Cerebellum (tissue), 4 donors: ENCODE measurements at places on chromosomes 3 and 15.

- no peak for DNase-seq
Observed at GRCh38 chr15:25863111-25863967, at the start of gene ATP10A. Gene ATP10A, minus strand, starts transcription at chr15:25863327. Its CDS starts 231 bp downstream, at chr15:25863096.

- DNase-seq, result no peak
Observed at GRCh38 chr3:17232442-17232841, 347.7 kb downstream of the PLCL2 start.

- DNase-seq, result no peak
Observed at GRCh38 chr15:80967991-80968510, 21.6 kb downstream of the MESD start.

DNA sequence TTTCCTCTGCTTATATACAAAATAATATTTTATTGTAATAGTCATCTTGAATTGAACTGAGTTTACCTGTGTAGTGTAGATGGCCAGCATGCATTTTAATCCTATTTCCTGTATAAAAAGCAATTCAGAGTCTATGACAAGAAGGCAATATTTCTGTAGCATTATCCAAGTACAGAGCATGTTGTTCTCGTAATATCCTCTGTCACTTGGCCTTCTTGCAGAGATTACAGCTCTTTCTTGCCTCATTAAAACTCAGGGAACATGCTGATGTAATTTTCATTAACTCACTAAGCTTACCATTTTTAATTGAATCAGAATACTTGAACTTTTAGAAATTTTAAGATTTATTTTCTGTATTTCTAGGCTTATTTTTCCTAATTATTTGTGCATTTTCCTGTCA is 203.3 kb upstream of the AGTR1 start:
- DNase-seq, result no peak

DNA sequence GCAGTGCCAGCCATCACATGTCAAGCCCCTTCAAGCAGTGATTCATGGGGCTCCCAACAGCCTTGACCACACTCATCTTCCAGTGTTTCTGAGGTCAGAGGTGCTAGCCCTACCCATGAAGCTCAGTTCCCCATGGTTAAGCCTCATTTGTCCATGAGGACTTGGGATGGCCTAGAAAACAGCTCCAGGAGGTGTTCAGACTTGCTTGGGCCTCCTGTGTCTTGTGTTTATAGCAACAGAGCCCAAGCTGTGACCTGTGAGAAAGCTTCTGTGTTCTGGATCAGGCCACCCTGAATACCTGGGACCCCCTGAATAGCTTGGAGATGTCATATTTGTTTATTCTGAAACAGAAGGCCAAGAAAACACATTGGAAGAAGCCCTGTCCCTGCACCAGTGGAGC is 36.7 kb downstream of the LARP6 start:
- no peak for DNase-seq

GRCh38 chr3:8996681-8997121 is 33.4 kb upstream of the RAD18 start:
- DNase-seq, result peak; percentile 65

DNA sequence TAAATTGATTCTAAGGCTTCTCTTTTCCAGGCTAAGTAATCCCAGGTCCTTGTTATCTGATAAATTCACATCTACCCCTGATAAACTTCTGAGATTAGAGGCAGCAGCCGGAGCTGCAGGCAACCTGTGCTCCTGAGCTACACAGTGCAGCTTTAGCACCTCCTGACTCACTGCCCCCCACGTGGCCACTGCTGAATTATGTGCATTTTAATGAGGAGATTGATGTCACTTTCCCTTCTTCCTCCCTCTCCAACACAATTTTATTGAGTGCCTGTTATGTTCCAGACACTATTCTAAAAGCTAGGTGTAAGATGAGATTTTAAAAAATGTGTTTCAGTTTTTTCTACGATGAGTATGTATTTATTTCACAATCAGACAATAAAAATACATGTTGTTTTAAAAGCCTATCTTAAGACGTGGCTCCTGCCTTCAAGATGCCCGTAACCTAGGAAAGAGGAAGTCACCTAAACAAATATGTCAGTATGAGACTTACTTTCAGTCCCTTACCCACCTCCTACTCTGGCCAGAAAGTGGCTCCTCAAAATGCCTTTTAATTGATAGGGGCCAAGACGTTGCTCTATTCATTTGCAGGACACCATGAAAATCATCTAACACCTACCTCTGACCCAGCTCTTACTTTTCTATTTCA is 161.5 kb upstream of the PFN2 start:
- DNase-seq, result no peak

- DNase-seq, result no peak
Observed at GRCh38 chr3:164302622-164303021, 775.7 kb downstream of the SI start.

- DNase-seq, result no peak
Observed at GRCh38 chr3:165830746-165831145, 6.5 kb downstream of the BCHE start.

- DNase-seq, result no peak
Observed at GRCh38 chr3:183308751-183309150, 55.7 kb downstream of the B3GNT5 start.

GRCh38 chr3:143654906-143655305 is 193.4 kb downstream of the SLC9A9 start:
- no peak for DNase-seq

DNA sequence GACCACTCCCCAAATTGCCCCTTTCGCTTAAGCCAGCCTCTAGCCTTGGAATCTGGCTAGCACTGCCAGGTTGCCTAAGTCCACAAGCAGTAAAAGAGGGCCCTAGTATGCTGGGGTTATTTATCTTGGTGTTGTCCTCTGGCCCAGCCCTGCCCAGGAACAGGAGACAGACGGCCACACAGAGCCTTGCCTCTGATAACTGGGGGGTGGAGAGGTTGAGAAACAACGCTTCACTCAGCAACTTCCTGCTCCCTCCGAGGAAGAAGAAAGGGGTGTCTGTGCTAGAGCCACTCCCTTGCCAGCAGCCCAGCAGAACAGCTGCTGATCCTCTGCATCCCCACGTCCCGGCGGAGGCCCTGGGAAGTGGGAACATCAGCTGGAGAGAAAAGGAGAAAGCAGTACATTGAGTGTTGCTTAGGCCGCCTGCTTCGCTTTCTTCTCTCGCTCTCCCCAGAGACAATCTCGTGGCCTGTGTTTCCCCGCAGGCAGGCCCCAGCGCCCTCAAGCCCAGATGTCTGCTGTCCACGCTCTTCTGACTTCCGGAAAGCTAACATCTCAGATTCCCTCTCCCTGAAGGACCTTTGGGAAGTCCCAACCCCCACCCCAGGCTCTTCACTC is 22.6 kb upstream of the C3orf70 start:
- DNase-seq, result no peak

DNA sequence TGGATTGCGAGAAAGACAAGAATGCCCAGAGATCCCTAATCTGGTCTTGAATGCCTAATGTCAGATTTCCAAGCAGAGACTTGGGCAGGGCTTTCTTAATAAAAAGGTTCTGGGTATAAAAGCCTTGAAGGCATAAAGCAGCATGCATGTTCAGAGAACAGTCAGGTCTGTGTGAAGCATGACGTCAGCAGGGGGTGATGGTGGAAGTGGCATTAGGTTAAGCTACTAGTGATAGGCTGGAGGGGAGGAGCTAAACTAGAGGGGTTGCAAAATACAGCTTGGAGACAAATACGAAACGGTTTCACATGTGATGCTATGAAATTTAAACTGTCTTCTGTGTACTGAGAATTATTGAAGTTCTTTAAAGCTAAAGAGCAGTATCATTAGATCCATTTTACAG is 125.6 kb downstream of the VPS8 start:
- DNase-seq, result no peak

DNA sequence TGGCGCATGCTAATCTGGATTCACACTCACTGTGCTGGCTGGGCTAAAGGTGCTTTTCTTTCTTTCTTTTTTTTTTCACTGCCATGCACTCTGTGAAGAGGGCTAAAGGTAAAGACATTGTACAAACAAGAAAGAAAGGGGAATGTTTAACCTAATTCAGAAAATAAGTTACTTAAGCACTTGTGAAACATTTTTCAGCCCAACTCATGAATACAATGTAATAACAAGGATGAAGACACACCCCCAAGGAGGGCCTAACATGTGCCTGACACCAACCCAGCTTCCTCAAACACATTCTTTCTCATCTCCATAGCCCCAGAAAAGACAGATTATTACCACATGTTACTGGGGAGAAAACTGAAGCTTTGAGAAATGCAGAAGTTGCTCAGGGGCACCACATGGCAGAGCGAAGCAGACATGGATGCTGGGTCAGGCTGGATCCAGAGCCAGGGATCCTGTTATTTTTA is 5.7 kb downstream of the STIMATE start:
- DNase-seq, result no peak

- no peak for DNase-seq
Observed at GRCh38 chr15:70726753-70727152, 36.6 kb downstream of the UACA start.

- peak; percentile 92 for DNase-seq
Observed at GRCh38 chr3:157159762-157160657, at the start of gene CCNL1. Gene CCNL1, minus strand, starts transcription at chr3:157160147. Its CDS starts 53 bp downstream, at chr3:157160094.

- DNase-seq, result no peak
Observed at GRCh38 chr15:63420333-63420747, 38.7 kb upstream of the CA12 start.

- DNase-seq, result no peak
Observed at GRCh38 chr3:109648027-109648426, 310.7 kb upstream of the DPPA4 start.

DNA sequence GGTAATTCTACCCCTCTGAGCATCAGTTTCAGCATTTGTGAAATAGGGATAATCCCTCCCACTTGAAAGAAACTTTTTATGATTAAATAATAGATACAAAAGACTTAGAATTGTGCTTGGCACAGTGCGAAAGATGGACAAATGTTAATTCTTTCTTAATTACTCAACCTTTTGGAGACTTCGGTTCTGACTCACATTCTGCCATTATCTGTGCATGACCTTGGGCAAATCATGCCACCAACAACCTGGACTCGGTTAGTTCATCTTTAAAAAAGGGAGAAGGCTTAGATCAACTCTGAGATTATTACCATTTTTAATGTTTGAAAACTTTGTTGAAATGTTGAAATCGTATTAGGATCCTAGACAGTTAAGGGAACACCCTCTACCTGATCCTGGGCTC is 40.6 kb upstream of the POLR2M start:
- DNase-seq, result no peak

DNA sequence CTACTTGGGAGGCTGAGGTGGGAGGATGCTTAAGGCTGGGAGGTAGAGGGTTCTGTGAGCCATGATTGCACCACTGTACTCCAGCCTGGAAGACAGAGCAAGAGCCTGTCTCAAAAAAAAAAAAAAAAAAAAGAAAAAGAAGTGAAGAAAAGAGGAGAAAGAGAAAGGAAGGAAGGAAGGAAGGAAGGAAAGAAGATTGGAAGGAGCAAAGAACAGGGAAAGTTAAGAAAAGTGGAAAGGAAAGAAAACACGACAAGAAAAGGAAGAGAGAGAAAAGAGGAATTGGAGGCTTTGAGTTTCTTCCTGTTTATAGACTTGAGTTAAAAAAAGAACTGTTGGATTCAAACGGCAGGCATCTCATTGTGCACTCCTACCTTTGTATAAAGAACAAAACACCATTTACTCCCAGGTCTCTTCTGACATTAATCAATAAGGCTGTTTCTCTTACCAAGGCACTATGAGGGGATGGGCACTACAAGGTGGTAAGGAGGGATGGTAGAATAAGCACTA is 73.5 kb downstream of the EDEM1 start:
- DNase-seq, result no peak

DNA sequence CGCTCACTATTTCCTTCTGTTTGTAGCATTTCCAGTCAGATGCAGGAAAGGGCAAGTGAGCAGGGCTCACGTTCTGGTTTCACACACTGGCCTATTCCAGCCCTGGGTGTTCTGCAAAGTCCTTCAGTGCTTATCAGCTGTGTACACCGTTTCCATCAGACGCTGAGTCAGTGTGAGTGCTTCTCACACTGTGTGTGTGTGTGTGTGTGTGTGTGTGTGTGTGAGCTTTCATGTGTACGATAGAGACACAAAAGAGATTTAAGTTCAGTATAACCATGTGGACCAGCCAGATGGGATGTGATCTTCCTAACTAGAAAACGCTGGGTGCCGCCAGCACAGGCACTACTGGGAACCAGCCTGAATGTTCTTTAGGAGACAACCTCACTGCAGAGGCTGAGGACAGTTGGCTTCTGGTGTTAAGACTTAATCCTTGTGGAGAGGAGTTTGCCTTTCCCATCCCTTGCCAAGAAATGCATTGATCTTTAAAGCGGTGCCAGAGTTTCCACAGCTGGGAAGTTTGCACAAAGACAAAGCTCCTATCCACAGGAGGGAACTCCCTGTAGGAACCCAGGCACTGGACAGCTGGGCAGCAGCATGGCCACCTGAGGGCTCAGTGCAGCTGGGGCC is 3.9 kb upstream of the CHSY1 start:
- DNase-seq, result no peak

GRCh38 chr15:73947651-73948050 is 21.4 kb downstream of the LOXL1 start:
- no peak for DNase-seq

GRCh38 chr3:165800970-165801369 is 36.3 kb downstream of the BCHE start:
- no peak for DNase-seq

- DNase-seq, result no peak
Observed at GRCh38 chr3:135694142-135694541, 271.4 kb upstream of the PPP2R3A start.

DNA sequence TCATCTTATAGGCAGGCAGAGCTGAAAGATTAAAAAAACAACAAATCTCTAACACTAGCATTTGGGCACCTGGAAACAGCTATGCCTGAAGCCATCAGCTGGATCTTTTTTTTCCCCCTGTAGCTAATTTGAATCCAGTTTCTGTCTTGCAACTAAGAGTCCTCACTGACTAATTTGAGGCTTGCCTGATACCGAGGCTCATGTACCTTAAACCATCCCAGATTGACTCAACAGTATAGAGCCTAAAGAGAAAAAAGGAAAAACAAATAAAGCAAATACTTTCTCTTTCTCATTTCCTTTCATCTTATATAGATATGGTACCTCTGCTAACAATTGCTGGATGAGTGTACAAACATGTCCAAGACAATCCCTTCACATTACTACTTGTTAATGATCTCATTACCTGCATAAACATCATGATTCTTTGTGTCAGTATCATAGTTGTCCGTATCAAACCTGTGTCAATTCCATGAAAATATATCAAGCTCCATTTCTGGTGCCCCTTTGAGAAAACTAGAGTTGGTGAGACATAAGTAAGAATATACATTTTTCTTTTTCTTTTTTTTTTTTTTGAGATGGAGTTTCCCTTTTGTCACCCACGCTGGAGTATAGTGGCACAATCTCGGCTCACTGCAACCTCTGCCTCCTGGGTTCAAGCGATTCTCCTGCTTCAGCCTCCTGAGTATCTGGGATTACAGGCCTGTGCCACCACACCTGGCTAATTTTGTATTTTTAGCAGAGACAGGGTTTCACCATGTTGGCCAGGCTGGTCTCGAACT is 43.1 kb downstream of the BHLHE40 start:
- no peak for DNase-seq

GRCh38 chr15:68559345-68560310 is 19.2 kb upstream of the CORO2B start:
- DNase-seq, result peak; percentile 85
